ENCODE measurements at places on chromosomes 16 and 17.

DNA sequence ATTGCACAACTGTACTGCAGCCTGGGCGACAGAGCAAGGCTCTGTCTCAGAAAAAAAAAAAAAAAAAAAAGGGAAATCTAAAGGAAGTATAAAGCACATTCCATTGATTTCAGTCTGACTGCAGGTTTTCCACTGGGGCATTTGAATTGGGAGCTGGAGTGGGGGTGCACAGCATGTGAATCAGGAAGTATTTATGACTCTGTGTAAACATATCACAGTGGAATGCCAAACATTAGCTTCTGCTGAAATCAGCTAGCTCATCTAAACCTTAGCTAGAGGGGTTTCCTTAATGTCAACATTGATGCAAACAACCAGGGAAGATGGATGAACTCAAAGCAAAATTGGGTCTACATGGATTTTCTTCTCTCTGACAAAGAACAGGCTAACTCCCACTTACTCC is 641.0 kb upstream of the EEF2KMT start:
- DNase-seq = no peak

GRCh38 chr17:70120425-70120824 is 45.4 kb downstream of the KCNJ16 start:
- no peak for DNase-seq

GRCh38 chr16:29745853-29746345 is at the start of gene C16orf54:
Gene C16orf54, minus strand, starts transcription at chr16:29745990. Its CDS starts 1,039 bp downstream, at chr16:29744951.
- DNase-seq = no peak

GRCh38 chr16:72942021-72942420 is 105.9 kb downstream of the ZFHX3 start:
- DNase-seq = no peak

DNA sequence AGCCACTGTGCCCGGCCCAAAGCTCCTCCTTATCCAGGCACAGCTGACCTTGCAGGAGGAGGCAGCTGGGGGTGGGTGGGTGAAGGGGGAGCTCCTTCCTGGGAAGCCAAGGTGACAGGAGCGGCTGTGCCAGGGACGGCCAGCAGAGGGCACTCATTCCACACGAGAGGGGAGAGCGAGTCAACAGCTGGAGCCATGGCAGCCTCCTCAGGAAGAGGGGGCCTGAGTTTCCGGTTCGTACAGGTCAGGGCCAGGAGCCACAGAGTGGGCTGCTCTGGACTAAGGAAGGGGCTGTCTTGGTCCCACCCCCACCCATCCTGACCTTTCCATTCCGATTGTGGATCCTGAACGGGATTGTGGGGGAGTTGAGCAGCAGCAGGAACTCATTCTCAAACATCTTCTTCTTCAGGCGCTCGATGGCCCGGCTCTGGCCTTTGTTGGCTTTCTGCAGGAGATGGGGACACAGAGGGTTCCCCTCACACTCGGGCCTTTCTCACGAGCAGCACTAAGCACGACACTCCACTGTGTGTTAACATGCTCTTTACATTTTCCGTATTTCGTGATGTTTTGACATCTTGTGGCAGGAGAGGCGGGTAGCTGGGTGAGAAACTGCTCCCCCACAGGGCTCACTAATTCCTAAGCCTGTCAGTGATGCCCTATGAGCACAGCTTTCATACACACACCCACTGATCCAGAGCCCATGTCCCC is 61.6 kb downstream of the TIMM22 start:
- DNase-seq = no peak

DNA sequence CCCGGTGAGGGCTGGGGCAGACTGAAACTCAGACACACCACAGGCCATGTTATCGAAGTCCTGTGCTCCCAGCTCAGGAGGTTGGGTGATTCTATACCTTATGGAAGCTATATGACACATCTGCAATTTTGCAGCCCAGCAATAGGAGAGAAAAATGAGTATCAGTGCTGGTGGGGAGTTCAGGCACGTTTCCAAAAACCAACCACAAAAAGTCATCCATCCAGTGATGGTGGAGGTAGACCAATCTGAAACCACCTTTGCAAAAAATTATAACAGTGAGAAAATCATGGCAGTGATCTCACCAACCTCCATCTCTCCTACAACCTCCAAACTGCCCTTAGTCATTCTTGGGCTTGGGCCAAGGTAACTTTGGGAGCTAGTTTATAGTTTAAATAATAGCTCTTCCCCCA is 327.9 kb downstream of the SLC39A11 start:
- DNase-seq = no peak

GRCh38 chr17:41987642-41988041 is 21.0 kb downstream of the CNP start:
- DNase-seq = no peak

DNA sequence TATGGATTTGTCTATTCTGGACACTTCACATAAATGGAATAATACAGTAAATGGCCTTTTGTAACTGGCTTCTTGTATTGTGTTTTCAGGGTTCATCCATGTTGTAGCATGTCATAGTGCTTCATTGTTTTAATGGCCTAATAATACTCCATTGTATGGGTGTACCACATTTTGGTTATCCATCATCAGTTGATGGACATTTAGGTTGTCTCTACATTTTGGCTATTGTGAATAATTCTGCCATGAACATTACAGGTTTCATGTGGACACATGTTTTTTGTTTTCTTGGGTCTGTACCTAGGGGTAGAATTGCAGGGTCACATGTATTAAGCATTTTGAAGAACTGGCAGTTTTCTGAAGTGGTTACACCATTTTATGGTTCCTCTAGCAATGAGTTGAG is 223.5 kb upstream of the CACNG5 start:
- DNase-seq = no peak

GRCh38 chr17:57423541-57423940 is 167.2 kb downstream of the MSI2 start:
- no peak for DNase-seq

DNA sequence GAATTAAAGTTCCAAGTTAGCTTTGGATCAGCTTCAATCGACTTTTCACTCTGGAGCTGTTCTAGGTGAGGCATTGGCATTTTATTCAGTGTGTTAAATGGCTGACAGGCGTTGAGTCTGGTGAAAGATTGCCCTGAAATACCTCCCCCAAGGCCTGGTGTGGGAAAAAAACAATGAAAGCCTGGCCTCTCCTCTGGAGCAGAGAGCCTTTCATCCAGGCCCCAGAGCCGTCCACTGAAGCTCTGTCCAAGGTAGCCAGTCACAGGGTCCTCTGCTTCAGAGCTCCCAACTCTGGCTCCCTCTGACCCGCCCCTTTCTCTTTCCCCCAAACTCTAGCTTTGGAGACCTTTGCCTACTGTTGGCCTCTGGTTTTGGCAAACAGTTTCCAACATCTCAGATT is 123.6 kb upstream of the CRHR1 start:
- no peak for DNase-seq

DNA sequence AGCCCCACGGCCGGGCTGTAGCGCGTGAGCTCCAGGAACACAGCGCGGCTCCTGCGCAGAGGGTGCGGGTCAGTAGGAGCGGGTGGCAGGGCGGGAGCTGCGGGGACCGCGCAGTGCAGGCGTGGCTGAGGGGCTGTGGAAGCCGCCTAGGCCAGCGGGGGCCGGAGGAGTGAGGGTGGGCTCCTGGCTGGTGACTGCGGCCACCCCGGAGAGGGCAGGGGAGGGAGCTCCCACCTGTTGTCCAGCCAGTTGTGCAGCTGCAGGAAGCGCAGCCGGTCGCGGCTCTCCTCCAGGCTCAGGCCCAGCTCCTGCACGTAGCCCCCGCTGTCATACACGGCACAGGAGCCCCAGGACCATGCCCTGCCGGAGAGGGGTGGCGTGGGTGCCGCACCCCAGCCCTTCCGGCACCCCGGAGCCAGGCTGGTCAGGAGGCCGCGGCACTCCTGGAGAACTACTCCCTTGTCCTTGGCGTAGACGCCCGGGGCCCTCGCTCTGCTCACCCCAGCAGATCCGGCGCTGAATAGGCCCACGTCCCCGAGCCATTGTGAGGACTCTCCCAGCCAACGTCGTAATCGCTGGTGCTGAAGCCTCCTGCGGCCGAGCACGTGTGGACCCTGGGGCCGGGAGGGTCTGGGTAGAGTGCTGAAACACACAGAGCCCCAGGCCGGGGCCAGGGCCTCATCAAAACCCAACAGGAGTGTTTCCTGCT is 43.9 kb downstream of the TSC2 start:
- no peak for DNase-seq

DNA sequence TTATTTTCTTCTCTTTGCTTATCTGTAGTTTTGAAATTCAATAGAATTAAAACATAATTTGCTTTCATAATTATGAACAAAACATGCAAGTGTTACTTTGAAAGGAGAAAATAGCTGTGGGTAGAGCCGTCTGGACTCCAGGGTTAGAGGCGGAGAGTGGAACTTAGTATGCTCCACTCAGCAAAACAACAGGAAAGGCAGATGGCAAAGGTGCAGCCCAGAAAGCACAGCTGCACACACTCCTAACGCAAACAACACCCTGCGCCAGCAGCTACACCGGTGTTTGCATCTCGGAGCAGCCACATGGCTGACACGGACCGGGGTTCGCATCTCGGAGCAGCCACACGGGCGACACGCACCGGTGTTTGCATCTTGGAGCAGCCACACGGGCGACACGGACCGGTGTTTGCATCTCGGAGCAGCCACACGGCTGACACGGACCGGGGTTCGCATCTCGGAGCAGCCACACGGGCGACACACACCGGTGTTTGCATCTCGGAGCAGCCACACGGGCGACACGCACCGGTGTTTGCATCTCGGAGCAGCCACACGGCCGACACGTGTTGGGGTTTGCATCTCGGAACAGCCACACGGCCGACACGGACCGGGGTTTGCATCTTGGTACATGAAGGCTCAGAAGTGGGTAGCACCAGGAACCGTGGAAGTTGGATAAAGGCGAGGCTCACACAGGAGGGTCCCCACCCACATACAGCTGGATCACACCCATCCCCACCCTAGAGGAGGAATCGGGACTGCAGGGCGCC is 12.2 kb upstream of the CAPN15 start:
- DNase-seq = no peak

GRCh38 chr16:55041540-55042234 is 111.0 kb downstream of the IRX5 start:
- DNase-seq = no peak

GRCh38 chr16:64397945-64398508 is 723.8 kb downstream of the CDH11 start:
- no peak for DNase-seq

GRCh38 chr16:57255686-57256415 is 10.8 kb downstream of the ARL2BP start:
- no peak for DNase-seq

All from left renal pelvis (tissue), 4 donors.